Aorta (tissue), 5 donors: ENCODE measurements at places on chromosomes 3 and 15. TPM values are rescaled to one million over a fixed set of nuclear protein-coding genes. Genes with fewer than 3 reads are reported as not detected.

- H3K4me3 ChIP-seq, result no peak overlapping the region
- H3K27ac ChIP-seq, result no peak overlapping the region
- no peaks in the 10 kb centered on the region for H3K36me3 ChIP-seq
- no peaks in the 10 kb centered on the region for H3K27me3 ChIP-seq
- H3K4me1 ChIP-seq, result no peaks in the 10 kb centered on the region
These were observed 437.4 kb upstream of the TPRG1 start for GRCh38 chr3:188734395-188734794.

GRCh38 chr3:76646921-76647562, 392.9 kb upstream of the ROBO2 start:
- no peaks in the 10 kb centered on the region for H3K36me3 ChIP-seq
- H3K27me3 ChIP-seq, result no peaks in the 10 kb centered on the region
- no peak overlapping the region for H3K4me3 ChIP-seq
- no peaks in the 10 kb centered on the region for H3K4me1 ChIP-seq
- H3K27ac ChIP-seq, result no peak overlapping the region
- DNase-seq, result no peak

GRCh38 chr3:25038271-25038670, 389.8 kb upstream of the RARB start:
- H3K4me3 ChIP-seq, result no peak overlapping the region
- peak overlapping the region; percentile 76 for H3K27ac ChIP-seq
- H3K4me1 ChIP-seq, result peaks cover 20% of the 10 kb centered on the region
- no peaks in the 10 kb centered on the region for H3K27me3 ChIP-seq
- no peaks in the 10 kb centered on the region for H3K36me3 ChIP-seq

- H3K4me1 ChIP-seq, result no peaks in the 10 kb centered on the region
- H3K4me3 ChIP-seq, result no peak overlapping the region
These were observed 2.3 kb upstream of the GRM2 start for GRCh38 chr3:51704511-51704950.

- no peaks in the 10 kb centered on the region for H3K36me3 ChIP-seq
- no peak overlapping the region for H3K4me3 ChIP-seq
- H3K4me1 ChIP-seq, result no peaks in the 10 kb centered on the region
- no peaks in the 10 kb centered on the region for H3K27me3 ChIP-seq
- H3K27ac ChIP-seq, result no peak overlapping the region
These were observed 691.4 kb downstream of the ZBBX start for GRCh38 chr3:166688665-166689064.

DNA sequence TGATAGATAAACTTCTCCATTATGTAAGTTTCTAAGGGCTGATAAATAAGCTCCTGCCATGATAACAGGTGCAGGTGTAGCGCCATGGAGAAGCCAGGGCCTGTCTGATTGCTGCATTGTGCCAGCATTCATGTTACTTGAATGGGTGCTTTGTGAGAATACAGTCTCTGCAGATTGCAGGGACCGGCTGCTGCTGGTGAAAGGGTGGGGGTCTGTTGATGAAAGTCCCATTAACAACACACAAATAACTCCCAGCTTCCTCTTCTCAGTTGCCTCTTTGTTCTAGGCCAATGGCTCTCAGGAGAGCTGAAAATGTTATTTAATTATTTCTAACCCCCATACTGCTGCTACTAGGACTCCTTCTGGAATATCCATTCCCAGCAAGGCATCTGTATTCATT, 77.2 kb downstream of the RTP4 start:
- no peak for DNase-seq
- H3K27ac ChIP-seq, result no peak overlapping the region
- H3K36me3 ChIP-seq, result no peaks in the 10 kb centered on the region
- H3K4me3 ChIP-seq, result no peak overlapping the region

DNA sequence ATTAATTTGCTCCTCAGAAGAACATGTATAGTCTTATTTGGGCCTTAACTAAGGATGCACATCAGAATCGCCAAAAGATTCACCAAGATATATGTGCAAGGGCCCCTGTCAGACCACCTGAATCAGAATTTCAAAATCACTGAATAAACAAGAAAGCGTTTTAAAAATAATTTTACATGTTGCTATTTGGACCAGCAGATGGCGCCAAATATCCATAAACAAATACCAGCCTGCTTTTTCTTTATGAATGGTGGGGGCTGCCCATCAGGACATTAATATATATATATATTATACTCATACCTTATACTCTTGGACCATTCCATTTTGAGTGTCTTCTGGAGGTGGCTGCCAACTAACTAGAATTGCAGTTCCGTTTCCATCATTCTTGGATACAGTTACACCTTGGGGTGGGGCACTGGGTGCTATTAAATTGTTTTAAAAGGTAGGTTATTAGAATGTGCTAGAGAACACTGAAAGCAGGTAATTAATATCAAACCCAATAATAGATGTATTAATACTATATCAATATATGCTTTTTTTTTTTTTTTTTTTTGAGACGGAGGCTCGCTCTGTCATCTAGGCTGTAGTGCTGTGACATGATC, 1108.3 kb downstream of the ROBO1 start:
- no peak overlapping the region for H3K4me3 ChIP-seq
- no peaks in the 10 kb centered on the region for H3K27me3 ChIP-seq
- no peaks in the 10 kb centered on the region for H3K36me3 ChIP-seq
- no peak overlapping the region for H3K27ac ChIP-seq
- DNase-seq, result no peak

DNA sequence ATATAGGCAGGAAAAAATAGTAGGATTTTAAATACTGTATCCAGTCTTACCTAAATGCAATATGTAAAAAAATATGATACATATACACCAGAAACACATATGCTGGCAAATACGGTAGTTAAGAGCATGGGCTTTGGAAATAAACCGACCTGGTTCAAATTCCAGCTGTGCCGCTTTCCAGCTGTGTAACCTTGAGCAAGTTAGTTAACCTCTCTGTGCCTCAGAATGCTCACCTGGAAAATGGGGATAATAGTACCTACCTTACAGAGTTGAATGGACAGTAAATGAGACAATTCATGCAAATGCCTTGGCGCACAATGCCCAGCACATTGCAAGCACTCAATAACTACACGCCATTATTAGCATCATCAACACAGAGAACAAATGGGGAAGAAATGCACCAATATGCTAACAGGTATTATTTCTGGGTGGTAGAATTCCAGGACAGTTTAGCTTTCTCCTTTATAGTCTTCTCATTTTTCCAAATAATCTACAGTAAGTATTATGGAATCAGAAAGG, 50.6 kb downstream of the SUMF1 start:
- peak overlapping the region; percentile 17 for H3K27ac ChIP-seq
- H3K27me3 ChIP-seq, result no peaks in the 10 kb centered on the region
- H3K36me3 ChIP-seq, result peaks cover 3% of the 10 kb centered on the region

- no peaks in the 10 kb centered on the region for H3K4me1 ChIP-seq
- H3K4me3 ChIP-seq, result no peak overlapping the region
- H3K27me3 ChIP-seq, result no peaks in the 10 kb centered on the region
- H3K36me3 ChIP-seq, result no peaks in the 10 kb centered on the region
These were observed 2.9 kb upstream of the JAGN1 start for GRCh38 chr3:9887480-9887879.

DNA sequence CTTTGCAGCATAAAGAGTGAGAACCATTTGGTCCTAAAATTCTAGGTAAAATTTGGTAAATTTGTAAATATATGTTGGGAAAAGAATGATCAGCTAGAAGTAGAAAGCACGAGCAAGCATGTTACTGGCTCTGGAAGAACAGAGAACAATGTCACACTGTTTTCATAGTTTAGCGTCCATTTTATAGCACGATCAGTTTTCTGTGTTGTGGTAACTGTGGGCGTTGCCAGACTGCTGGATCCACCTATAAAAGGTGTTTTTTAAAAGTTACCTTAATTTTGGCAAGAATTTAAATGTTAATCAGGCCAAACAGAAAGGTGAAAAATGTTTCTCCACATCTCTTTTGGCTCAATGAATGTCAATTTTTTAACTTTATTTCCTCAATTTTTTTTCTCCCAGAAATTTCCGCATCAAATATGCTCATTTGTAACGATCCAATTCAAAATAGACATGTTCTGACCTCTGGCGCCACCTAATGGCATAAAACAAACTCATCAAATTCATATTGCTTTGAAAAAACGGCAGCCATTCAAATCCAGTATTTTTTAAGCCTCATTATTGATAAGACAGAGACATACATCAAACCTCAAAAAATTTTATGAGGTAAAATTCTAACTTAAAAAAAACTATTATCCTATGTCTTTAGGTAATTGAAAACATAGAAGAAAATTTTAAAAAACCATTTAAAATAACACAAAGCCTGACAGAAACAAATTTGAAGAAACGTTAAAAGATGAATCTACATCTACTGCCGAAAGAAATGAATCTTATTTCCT, 5.5 kb upstream of the GP5 start:
- H3K36me3 ChIP-seq, result no peaks in the 10 kb centered on the region
- no peaks in the 10 kb centered on the region for H3K4me1 ChIP-seq
- DNase-seq, result no peak
- H3K4me3 ChIP-seq, result no peak overlapping the region
- no peaks in the 10 kb centered on the region for H3K27me3 ChIP-seq
- H3K27ac ChIP-seq, result no peak overlapping the region

DNA sequence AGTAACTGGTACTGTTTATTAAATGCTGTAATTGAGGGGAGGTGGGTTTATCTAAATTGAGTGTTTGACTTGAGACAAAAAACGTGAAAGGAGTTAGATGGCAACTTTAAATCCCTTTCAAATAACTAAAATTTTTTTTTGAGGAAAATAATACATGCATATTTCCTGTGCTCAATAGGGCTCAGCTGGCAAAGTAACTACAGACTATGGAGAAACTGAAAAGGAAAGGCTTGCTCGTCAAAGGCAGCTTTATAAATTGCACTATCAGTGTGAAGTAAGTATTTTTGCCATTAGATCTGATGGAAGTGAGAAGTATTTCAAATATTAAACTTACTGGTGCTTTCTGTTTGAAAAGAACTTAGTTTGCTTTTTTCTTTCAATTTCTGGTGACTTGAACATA, 72.2 kb downstream of the DZIP3 start:
- H3K4me3 ChIP-seq, result no peak overlapping the region
- no peaks in the 10 kb centered on the region for H3K4me1 ChIP-seq
- no peaks in the 10 kb centered on the region for H3K27me3 ChIP-seq
- H3K36me3 ChIP-seq, result peaks cover 4% of the 10 kb centered on the region
- H3K27ac ChIP-seq, result no peak overlapping the region

- H3K4me3 ChIP-seq, result no peak overlapping the region
- no peak for DNase-seq
- no peaks in the 10 kb centered on the region for H3K36me3 ChIP-seq
- H3K27me3 ChIP-seq, result no peaks in the 10 kb centered on the region
- H3K27ac ChIP-seq, result no peak overlapping the region
These were observed 10.6 kb downstream of the DNASE1L3 start for GRCh38 chr3:58200121-58200709.

GRCh38 chr3:195803289-195803908, 8.3 kb downstream of the MUC4 start:
- no peaks in the 10 kb centered on the region for H3K36me3 ChIP-seq
- no peak overlapping the region for H3K4me3 ChIP-seq
- no peak overlapping the region for H3K27ac ChIP-seq
- peak; percentile 53 for DNase-seq
- no peaks in the 10 kb centered on the region for H3K27me3 ChIP-seq

DNA sequence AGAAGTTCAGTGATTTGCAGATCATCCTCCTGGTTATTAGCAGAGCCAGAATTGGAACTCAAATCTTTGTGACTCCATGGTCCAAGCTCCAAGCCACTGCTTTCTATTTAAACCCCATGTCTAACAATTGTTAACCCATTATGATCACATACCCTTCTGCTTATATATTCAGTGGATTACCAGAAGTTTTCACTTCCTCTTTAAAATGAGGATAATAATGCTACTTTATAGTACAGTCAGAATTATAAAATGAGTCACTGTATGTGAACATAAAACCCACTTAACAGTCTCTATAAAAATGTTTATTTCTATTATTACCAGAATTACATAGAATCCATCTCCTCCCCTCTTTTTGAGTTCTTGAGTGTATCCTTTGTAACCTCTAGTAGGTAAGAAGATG, 550.7 kb upstream of the DPPA4 start:
- H3K27me3 ChIP-seq, result no peaks in the 10 kb centered on the region
- H3K4me1 ChIP-seq, result no peaks in the 10 kb centered on the region
- H3K27ac ChIP-seq, result no peak overlapping the region
- H3K4me3 ChIP-seq, result no peak overlapping the region

DNA sequence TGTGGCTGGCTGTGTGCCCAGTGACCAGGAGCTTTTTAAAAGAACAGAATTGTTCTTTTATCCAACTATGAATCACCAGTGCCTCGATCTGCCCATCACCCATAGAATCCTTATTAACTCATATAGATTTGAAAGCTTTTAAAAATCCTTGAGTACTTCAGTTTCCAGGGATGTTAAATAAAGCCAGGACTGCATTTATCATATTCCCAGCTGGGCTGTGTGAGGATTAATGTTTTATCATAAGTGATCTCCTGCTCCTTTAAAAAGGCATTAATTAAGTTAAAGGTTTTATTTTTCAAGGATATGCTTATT, 234.0 kb downstream of the MYRIP start:
- H3K4me3 ChIP-seq, result no peak overlapping the region
- no peak overlapping the region for H3K27ac ChIP-seq
- no peak for DNase-seq
- H3K4me1 ChIP-seq, result no peaks in the 10 kb centered on the region
- H3K36me3 ChIP-seq, result no peaks in the 10 kb centered on the region

The PLAAT1 gene
- not detected for total RNA-seq

The TMC3 gene
- total RNA-seq, result 0.81 TPM

The QTRT2 gene
- 23.4 TPM for total RNA-seq

The SEMA3G gene
- total RNA-seq, result 23.8 TPM
